Ascending aorta (tissue), 2 donors: ENCODE measurements at places on chromosomes 5 and 9.

- DNase-seq, result no peak
These were observed 187.7 kb downstream of the ZSWIM6 start for GRCh38 chr5:61519728-61520277.

- no peak for DNase-seq
These were observed 161.6 kb upstream of the TSLP start for GRCh38 chr5:110909950-110910349.

DNA sequence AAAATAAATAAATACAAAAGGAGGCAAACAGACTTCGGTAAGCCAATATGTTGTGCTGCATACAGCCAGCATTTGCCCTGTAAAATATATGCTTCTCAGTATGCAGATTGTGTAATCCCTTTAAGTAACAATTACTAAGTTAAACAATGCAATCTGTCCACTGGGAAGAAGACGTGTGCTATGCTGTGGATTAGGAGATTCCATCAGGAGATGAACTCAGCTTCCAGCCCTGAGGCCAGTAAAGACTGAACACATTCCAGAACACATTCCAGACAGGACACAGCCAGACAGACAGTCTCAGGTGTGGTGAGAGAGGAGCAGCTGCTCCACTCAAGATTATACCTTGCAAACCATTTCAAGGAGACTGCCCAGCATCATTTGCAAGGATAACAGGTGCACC, 97.8 kb downstream of the MPDZ start:
- DNase-seq, result no peak

GRCh38 chr5:88653471-88653870, 229.5 kb downstream of the MEF2C start:
- no peak for DNase-seq

- no peak for DNase-seq
These were observed 26.7 kb upstream of the IL33 start for GRCh38 chr9:6188906-6189305.

DNA sequence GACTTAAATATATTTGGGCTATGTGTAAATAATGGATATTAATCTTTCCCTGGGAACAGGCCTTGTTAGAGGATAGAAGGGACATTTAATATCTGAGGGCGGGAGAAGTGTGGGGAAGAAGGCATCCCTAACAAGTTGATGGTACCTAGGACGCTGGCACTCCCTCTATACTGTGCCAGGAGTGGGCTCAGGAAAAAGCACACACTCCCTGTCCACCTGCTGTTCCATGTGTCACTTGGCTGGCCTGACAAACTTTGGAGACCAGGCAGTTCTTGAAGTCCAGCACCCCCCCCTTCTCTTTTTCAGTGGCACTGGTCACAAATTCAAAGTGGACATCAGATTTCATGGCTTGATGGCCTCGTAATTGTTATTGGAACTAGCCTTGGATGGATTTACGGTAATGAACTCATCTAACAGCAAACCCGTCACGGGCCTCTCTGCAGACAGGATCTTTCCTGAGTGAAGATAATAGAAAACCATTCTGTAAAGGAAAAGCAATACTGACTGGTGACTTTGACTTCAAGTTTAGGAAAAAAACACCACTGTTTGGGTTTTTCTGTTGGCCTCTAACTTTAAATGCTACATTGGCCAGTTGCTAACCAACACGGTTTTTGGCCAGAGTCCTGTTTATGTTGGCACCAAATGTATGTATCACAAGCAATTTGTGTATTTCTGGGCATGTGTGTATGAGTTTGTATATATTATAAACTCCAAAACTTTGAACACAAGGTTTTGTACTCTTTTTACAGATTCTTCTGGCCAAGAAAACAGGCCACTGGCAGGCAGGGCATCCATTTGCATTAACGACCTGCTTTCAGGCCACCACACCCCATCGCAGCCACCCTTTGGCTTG, 552.6 kb downstream of the CCDC171 start:
- no peak for DNase-seq

DNA sequence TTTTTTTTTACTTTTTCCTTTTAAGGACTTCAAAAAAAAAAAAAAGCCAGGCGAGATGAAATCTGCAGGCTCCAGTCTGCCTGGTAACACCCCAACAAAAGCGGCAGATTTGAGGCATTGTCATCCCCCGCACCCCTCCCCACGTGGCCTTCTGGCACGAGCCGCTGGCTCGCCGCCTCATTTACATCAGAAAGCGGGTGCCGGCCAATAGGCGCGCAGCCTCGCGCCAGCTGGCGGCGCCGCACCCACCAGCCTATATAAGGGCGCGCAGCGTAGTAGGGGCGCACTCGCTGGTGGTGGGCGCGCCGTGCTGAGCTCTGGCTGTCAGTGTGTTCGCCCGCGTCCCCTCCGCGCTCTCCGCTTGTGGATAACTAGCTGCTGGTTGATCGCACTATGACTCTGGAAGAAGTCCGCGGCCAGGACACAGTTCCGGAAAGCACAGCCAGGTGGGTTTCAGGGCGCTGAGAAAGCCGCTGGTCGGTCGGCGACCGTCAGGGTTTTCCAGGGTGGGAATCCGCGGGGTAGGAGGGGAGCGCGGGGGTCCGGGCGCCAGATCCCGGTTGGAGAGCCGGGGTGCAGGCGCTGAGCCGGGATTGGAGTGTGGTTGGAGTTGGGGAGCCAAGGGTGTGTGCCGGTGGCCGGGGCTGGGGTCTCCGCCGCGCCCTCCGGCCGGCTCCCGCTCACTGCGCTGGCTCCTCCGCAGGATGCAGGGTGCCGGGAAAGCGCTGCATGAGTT, at the start of gene GADD45G:
GADD45G (plus strand) TSS at position 284 of the 736 bp plus-strand sequence; CDS start at position 394, 110 bp downstream.
- peak; percentile 63 for DNase-seq

DNA sequence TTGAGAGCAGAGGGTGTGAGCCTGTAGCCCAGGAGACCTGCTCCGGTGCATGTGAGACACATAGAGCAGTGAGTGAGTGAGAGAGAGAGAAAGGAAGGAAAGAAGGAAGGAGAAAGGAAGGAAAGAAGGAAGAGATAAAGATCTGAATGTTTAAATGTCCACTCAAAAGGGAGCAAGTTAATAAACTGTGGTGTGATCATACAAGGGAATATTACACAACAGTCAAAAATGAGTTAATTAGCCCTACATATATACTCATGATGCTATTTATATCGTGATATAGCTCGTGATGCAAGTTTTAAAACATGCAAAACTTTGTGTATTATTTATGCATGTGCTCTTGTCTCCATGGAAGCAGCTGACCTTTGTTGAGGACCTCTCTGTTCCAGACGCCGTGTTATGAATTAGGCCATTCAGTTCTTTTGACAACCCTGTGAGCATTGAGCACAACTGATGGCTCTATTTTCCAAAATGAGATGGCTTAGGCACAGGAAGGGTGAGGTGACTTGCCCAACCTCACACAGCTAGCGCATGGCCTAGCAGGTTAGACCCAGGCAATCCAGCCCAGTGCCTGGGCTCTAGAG, 70.6 kb downstream of the HMCN2 start:
- no peak for DNase-seq

DNA sequence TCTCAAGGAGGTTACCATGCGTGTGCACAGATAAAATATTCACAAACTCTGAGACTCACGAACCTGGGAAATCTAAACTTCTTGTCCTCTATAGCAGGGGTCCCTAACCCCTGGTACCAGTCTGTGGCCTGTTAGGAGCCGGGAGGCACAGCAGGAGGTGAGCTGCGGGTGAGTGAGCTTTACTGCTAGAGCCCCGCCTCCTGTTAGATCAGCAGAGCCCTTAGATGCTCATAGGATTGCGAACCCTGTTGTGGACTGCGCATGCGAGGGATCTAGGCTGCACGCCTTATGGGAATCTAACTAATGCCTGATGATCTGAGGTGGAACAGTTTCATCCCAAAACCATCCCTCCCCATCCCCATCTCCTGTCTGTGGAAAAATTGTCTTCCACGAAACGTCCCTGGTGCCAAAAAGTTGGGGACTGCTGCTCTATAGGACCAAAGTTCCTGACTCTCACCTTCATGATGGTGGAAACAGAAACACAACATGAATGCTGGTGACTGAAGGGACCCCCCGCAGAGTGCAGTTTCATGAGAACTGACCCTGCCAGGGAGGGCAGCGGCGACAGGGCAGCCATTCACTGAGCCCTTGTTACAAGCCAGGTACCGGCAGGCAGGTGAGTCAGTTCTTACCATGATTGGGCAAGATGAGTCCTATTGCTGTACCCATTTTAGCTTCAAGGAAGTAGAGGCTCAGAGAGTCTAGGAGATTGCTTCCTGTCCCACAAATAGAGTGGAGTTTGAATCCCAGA, 181.9 kb downstream of the RGS3 start:
- DNase-seq, result no peak

GRCh38 chr5:149227168-149227826, 44.4 kb upstream of the AFAP1L1 start:
- no peak for DNase-seq

DNA sequence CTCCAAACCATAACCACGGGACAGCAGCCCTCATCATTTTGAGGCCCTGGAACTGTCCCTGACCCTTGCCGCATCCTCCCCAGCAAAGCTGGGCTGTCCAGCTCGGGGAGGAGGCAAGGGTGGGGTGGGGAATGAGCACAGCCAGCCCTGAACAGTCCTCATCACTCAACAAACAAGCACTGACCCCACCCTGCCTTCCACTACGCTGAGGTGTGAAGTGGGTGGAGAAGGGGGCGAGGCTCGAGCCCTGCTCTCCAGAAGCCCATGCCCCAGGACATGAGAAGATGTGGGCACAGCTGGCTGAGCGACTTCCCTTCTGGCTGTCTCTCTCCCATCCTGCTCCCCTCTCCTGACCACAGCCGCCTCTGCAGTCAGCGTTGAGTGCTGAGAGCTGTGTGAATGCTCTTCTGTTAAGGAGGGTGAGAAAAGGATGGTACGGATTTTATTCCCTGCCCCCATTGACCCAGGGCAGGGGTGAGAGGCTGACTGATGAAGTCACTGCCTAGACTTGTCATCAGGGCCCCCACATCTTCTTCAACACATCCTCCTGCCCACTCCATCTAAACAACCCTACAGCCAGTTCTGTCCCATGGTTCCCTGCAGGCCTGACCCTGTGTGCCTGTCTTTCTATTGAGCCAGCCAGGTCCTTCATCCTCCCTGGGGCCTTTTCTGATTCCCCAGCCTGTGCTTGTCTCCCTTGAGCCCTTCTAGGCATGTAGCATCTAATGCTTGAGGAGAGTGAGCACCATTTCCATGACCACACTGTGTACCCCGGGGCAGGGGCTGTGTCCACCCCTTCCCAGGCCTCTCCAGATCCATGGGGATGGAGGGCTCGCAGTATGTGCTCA, 276.0 kb downstream of the FSTL4 start:
- no peak for DNase-seq

- no peak for DNase-seq
These were observed 65.2 kb downstream of the PPARGC1B start for GRCh38 chr5:149795360-149795759.

GRCh38 chr5:171646102-171647042, 139.2 kb upstream of the SMIM23 start:
- DNase-seq, result no peak

DNA sequence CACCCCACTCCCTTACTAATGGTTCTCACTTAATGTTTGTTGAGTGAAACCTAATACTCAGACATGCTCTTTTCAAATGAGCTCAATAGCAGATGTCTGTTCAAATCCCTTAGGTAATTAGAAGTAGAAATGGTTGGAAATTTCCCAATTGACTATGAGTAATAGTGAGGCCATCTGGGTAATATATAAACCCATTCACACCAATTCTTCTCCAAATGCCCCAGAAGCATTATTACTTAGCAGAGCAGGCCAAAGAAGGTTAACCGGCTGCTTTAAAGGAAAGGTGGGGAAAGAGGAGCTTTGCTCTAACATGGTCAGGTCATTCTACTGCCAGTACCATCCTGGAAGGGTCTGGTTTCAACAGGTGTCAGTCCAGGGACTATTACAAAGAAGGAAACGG, 119.5 kb upstream of the MTAP start:
- DNase-seq, result no peak

GRCh38 chr5:80246001-80246758, 9.7 kb downstream of the SERINC5 start:
- no peak for DNase-seq

- no peak for DNase-seq
These were observed 23.1 kb downstream of the FREM1 start for GRCh38 chr9:14887149-14887548.

DNA sequence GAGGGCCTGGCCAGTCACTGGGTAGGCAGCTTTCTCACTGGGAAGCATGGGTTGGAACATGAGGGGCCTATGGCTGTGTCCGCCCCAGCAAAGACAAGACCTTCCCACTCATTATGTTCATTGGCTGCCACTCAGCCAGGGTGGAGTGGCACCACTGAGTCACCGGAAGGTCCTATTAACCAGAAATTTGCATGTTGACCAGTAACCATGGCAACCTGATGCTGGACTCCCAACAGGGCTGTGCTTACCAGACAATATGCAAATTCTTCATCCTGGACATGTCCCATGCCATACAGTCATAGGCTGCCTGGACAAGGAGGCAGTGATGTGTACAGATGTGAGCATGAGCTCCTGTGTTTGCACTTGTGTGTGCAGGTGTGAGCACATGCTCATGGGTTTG, 66.7 kb downstream of the PSD2 start:
- peak; percentile 67 for DNase-seq

GRCh38 chr5:172870291-172870714, 36.3 kb downstream of the ERGIC1 start:
- DNase-seq, result peak; percentile 72

DNA sequence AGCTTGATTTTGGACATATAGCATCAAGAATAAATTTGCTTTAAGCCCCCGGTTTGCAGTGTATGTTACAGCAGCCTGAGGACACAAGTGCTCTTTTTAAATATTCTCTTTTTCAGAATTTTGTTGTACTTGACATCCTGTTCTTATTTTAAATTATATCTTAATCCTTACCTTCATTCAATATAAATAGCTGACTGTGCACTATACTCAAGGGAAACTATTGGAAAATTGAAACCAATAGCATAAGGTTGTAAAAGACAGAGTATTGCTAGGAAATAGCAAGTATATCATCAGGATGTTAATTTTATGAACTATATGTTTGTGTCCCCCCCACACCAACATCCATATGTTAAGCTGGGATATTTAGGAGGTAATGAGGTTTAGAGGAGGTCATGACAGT, 120.4 kb upstream of the CDH10 start:
- no peak for DNase-seq

DNA sequence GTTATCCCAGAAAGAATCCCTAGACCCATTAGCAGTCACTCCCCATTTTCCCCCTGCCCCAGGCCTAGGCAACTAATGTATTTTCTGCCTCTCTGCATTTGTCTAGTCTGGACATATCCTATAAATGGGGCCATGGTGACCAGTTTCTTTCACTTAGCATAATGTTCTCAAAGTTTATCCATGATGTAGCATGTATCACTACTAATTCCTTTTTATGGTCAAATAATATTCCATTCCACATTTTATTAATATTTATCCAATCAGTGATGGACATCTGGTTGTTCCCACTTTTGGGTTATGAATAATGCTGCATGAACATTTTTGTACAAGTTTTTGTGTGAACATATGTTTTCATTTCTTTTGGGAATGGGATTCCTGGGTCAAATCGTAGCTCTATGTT, 1.5 kb downstream of the FCHO2 start:
- no peak for DNase-seq

- DNase-seq, result no peak
These were observed 34.1 kb upstream of the SIL1 start for GRCh38 chr5:139232147-139232724.
